ENCODE measurements at places on chromosomes 2 and 18.

DNA sequence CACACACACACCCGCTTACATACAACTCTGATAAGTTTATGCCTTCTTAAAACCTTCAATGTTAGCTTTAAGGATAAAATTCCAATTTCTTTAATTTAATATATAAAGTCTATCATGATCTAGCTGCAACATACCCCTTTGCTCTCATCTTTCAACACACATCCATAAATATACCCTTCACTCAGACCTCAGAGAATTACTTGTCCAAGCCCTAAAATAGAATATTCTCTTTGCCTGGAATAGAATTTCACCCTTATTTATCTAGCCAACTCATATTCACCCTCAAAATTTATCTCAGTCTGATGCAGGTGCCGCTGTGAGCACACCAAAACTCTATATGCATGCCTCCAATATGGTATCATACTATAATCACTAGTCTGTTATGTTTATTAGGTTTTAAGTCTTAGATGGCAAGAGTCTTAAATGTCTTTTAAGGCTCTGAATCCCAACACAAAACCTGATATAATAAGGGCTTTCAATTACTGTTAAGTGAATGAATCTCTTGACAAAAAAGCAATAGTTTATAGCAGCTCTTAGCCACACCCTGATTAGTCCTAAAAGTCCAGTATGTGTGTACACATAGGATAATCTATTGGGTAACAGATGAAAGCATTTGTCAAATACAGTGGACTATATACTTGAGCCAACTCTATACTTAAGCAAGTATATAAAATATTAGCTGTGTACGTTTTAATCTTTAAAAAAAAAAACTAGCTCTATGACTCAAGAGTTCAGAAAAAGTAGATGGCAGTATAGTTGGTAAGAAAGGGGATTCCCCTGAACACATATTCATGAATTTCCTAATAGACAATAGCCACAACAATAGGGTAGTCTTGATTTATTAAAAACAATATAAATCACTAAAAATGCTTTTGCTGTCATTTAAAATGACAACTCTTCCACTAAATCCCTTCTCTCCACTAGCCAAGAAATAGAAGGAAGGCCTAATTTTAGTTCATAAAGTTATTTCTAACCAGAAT is 144.5 kb downstream of the EXOC6B start:
- DNase-seq: no peak

DNA sequence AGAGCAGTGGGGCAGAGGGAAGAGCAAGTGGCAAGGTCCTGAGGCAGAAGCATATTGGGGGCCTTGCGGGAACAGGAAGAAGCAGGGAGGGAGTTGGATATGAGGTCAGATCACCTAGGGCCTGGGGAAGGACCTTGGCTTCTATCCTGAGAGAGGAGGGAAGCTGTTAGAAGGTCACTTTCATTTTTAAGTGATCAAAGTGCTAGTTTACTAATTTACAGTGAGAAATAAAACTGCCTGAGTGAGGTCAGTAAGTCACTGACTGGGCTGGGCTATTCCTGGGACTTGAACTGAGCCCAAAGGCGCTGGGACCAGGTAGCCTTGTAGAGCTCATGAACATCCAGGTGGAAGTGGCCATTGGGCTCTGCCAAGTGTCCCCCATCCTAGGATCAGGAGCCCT is 76.6 kb upstream of the B3GNT7 start:
- DNase-seq: no peak

- DNase-seq: no peak
These were observed 15.2 kb downstream of the GALNT3 start for GRCh38 chr2:165778653-165779451.

GRCh38 chr18:48306838-48307237 is 102.3 kb downstream of the ZBTB7C start:
- no peak for DNase-seq

GRCh38 chr18:23453680-23454058 is 582 bp downstream of the RIOK3 start:
- no peak for DNase-seq

GRCh38 chr2:151269798-151270568 is 8.3 kb upstream of the RBM43 start:
- DNase-seq: no peak

- no peak for DNase-seq
These were observed 121.8 kb upstream of the EPAS1 start for GRCh38 chr2:46175419-46175818.

DNA sequence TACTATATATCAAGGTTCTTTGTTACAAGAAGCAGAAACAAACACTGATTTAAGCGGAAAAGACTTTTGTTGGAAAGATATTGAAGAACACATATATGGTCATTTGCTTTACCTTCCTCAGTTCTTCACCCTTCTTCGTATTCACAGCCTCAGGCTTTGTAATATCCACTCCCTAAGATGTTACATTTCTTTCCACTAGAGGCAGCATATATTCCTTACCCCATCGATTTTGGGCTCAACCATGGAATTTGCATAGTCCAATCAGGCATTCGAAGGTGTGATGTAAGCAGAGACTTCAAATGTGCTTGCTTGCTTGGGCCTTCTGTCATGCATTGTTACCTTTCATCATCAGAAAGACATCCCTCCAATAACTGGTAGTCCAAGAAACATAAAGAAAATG is 287.4 kb downstream of the PID1 start:
- DNase-seq: no peak

DNA sequence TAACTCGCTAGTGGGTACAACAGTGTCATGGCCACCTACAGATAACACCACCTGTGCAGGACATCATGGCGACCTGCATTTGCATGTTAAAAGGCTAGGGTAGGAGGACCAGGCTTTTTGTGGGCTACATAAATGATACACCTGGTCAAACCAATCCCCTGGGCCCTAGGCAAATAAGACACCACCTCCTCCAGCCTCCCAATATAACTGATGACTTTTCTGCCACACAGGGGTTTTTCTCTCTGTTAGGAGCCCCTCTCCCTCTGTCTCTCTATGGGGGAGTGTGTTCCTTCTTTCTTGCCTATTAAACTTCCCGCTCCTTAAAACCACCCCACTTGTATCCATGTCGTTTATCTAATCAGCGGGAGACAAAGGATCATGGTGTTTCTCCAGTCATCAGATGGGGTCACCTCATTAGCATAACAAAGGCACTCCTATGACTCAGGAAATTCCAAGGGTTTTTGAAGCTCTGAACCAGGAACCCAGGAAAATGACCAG is 10.8 kb upstream of the BUB1 start:
- DNase-seq: no peak

DNA sequence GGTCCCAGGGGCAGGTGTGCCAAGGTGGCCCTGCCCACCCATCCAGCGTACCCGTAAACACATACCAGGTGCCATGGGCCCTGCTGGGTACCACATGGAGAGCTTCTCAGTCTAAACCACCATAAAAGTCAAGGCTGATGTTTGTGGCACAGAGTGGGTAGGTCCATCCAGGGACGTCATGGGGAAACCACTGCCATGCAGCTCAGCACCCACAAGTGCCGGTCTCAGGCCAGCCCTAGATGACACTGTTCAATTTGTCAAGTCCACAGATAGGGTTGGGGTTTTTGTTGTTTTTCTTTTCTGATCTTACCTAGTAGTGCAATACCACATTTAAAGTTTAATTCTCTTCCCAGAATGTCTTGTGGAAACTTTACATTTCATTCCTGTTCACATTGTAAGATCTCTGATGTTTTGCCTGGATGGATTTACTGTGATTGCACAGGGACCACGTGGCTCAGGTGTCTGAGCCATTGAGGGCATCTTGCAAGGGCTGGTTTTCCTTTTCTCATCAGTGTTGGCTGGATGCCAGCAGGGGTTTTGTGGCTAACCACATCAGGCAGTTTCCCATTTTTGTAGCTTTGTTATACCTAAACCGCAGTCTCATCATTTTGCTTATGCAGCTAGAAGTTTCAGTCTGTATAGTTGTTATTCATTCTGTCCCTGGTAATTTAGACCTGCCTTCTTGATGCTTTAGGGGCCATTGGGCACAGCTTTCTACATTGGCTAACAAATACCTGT is 64.7 kb downstream of the STK25 start:
- DNase-seq: no peak

DNA sequence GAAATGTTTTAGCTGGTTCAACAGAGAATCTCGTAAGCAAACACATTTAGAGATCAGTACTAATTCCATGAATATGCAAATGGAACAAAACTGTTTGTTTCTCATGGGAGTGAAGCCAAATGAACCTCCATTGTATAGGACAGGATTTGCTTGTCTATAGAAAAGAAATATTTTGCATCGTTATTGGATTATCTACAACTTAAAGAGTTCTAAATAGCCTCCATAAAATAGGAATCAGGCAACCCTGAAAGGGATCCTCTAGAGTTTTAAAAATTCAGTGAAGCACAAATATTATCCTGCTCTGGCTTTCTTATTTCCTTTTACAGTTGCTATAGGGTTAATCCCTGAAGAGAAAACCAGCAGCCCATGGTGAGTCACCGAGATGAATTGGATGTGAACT is 378.4 kb upstream of the NRXN1 start:
- no peak for DNase-seq

DNA sequence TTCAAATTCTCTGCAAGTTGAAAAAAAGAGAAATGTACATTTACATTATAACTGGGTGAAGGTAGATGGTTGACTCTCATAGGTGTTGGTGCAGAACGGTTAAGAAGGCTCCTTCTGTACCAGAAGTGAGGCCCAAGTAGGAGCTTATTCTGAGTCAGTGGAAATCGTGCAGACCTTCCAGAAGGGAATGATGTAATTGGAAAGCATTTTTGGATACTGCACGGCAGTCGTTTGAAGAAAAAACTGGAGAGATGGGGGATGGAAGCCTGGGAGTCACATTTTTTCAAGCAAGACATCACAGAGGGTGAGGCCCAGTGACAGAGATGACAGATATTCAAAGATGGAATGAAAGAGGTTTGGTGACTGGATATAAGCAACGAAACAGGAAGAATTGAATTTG is 39.4 kb downstream of the HRH4 start:
- DNase-seq: no peak

DNA sequence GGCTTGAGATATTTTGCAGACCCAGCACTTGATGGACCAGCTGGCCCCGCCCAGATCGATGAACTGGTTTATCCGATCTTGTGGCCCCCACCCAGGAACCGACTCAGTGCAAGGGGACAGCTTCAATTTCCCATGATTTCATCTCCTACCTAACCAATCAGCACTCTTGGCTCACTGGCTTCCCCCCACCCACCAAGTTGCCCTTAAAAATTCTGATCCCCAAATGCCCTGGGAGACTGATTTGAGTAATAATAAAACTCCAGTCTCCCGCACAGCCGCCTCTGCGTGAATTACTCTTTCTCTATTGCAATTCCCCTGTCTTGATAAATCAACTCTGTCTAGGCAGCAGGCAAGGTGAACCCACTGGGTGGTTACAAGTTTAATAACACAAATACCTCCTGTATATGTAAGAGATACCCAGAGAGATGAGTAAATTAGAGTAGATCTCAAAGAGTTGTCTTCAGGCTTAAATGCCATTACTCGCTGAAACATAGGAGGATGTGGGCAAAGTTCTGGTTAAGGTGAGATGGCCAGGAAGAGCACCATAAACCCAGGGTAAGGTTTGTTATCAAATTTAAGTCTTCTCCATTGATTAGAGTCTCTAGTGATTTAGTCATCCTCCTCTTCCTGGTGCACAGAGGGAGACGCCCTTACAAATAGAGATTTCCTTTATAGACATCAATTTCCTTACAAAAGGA is 222.8 kb downstream of the ARL4C start:
- DNase-seq: no peak

DNA sequence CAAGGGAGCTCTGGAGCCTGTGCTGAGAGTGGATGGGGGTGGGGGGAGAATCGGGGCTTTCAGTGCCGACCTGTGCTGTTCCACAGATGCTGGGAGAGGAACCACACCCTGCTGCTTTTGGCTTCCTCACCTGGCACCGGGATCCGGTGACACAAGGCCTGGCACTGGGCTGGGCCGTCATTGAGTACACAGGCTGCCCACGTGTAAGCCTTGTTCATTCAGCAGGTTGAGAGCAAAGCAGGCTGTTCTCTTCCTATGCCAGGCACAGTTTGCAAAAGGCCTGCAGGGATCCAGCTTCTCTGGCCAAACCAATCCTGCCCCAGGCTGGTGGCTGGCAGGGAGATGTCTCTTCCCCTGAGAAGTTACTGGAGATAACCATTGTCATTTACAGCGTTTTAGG is 17.1 kb downstream of the TRIB2 start:
- DNase-seq: no peak

DNA sequence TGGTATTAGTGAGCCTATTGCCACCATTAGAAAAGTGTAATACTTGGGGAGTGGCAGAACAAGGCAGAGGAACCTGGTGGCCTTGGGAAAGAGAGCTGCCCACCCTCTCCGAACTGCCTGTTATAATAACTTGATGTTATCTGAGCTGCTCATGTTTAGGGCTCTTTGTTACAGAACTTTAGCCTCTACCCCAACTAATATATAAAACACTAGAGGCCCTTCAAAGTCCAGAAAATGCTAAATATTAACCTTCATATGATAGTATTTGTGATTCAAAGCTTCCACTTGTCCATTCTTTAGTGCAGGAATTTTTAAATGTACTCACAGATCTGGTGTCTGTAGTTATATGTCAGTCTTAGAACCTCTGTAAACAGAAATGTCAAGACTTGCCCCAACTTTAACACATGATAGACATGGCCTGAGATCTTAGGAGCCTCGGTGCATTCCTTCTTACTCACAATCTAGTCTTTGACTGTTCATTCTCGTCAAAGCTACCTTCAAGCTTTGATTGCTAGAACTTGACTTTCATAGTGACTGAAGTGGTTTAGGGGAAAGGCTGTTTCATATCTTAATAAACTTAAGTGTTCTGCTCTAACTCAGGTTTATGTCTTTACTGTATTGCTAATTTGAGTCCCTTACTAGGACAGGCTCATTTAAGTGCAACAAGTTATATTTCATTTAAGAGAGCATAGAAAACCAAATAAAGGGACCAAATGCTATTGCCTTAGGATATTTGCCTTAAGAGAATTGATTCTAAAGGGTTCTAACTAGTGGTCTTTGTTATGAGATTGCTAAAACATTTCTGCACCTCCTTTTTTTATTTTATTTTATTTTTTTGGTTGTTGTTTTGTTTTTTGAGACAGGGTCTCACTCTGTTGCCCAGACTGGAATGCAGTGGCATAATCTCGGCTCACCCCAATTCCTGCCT is 41.6 kb downstream of the DDX1 start:
- no peak for DNase-seq

- no peak for DNase-seq
These were observed 16.5 kb upstream of the TTC39C start for GRCh38 chr18:23998018-23998417.

All from upper lobe of right lung (tissue), 1 donor.